ENCODE measurements at places on chromosomes 3 and 15. TPM values are rescaled to one million over a fixed set of nuclear protein-coding genes. Genes with fewer than 3 reads are reported as not detected.

GRCh38 chr3:149625795-149626194 is 32.0 kb downstream of the WWTR1 start:
- DNase-seq: no peak

DNA sequence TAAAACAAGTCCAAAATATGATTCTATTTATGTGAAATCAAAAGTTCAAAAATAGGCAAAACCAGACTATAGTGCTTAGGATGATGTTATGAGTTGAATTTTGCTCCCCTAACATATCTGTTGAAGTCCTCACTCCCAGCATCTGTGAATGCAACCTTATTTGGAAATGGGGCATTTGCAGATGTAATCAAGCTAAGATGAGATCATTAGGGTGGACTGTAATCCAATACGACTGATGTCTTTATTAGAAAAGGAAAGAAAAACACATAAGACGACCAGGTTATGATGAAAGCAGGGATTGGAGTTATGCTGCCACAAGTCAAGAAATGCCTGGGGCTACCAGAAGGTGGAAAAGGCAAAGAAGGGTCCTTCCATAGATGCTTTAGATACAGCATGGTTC is 110.5 kb upstream of the CCDC39 start:
- no peak for DNase-seq

DNA sequence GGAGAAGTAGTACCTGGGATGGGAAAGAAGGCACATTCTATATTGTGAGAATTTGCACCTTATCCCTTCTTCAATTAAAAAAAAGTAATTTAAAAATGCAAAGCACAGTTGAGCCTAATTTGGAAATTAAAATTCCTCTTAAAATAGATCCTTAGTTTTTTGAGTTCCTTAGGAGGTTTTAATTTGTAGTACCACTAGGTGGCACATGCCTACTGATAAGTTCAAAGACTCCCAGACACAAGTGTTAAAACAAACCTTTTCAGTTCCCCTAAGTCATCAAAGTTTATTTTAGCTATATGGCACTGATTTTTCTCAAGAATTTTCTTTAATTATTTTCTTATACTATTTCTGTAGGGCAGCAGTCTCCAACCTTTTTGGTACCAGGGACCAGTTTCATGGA is 127.6 kb upstream of the AZI2 start:
- DNase-seq: peak; percentile 60

DNA sequence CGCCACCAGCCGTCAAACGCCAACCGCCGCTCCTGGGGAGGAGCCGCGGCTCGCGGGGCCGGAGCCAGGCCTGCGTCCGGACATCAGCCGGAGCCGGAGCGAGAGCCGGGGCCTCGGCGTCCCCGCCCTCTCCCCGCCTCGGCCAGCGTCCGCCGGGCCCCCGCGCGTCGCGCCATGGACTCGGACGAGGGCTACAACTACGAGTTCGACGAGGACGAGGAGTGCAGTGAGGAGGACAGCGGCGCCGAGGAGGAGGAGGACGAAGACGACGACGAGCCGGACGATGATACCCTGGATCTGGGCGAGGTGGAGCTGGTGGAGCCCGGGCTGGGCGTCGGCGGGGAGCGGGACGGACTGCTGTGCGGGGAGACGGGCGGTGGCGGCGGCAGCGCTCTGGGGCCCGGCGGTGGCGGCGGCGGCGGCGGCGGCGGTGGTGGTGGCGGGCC is 359 bp downstream of the ARIH1 start:
- no peak for DNase-seq

GRCh38 chr3:53168175-53168923 is 7.3 kb downstream of the PRKCD start:
- no peak for DNase-seq

DNA sequence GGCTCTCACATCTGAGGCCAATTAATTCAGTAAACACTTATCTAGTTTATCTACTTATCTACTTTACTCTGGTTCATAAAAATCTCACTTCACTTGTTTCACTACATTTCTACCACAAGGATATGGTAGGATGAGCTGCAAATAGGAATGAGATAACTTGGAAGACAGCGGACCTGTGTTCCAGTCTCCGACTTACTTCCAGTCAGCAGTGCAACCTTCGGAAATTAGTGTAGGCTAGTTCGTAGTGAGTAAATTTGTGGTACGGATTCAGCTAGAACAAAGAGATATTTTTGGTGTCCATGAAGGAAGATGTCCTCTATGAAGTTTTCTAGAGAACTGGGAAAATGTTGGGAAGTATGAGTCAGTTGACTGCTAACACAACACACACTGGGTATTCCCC is 66.3 kb downstream of the TPRG1 start:
- no peak for DNase-seq

GRCh38 chr3:43221076-43221475 is 65.3 kb upstream of the SNRK start:
- DNase-seq: no peak

C3orf52 gene
- total RNA-seq: 12.4 TPM

SPRED1 gene
- 51.0 TPM for total RNA-seq

XPC gene
- 25.3 TPM for total RNA-seq

Data from SK-MEL-5 (cell line).